ENCODE measurements at places on chromosomes 6 and 20.

GRCh38 chr6:53924821-53925422 is 130.1 kb downstream of the LRRC1 start:
- H3K4me3 ChIP-seq: no peak overlapping the region
- H3K27me3 ChIP-seq: no peaks in the 10 kb centered on the region
- no peak for DNase-seq
- H3K4me1 ChIP-seq: peaks cover 34% of the 10 kb centered on the region
- H3K36me3 ChIP-seq: peaks cover 4% of the 10 kb centered on the region
- H3K27ac ChIP-seq: no peak overlapping the region

- H3K4me1 ChIP-seq: peaks cover 9% of the 10 kb centered on the region
- H3K36me3 ChIP-seq: no peaks in the 10 kb centered on the region
- H3K27me3 ChIP-seq: no peaks in the 10 kb centered on the region
- H3K4me3 ChIP-seq: no peak overlapping the region
- no peak for DNase-seq
Observed at GRCh38 chr6:42572523-42572922, 8.7 kb downstream of the UBR2 start.

- H3K4me1 ChIP-seq: no peaks in the 10 kb centered on the region
- H3K27me3 ChIP-seq: no peaks in the 10 kb centered on the region
- H3K27ac ChIP-seq: no peak overlapping the region
- H3K36me3 ChIP-seq: peaks cover 5% of the 10 kb centered on the region
- no peak for DNase-seq
Observed at GRCh38 chr6:82217018-82217586, 30.4 kb downstream of the IBTK start.

GRCh38 chr20:3452690-3453089 is 18.1 kb upstream of the ATRN start:
- no peaks in the 10 kb centered on the region for H3K36me3 ChIP-seq
- no peak overlapping the region for H3K27ac ChIP-seq
- peaks cover 17% of the 10 kb centered on the region for H3K27me3 ChIP-seq
- H3K4me3 ChIP-seq: no peak overlapping the region
- H3K4me1 ChIP-seq: no peaks in the 10 kb centered on the region

DNA sequence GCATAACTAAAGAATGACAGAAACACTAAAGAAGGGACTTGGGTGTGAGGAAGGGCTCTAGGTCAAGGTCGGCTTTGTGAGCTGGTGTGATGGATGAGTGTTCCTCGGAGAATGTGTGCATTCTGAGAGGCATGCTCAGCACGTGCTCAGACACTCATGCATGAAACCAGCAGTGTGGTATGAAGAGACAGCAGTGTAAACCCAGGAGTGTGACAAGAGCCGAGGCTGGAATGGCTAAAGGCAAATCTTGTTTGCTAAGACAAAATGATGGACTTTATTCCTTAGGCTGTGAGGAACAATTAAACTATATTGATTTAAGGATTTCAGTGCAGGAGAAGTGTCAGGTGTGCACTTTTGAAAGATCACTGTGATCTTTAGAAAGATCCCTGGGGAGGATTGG is 107.4 kb upstream of the MAP7 start:
- H3K27ac ChIP-seq: no peak overlapping the region
- no peak for DNase-seq
- H3K4me3 ChIP-seq: no peak overlapping the region
- H3K27me3 ChIP-seq: no peaks in the 10 kb centered on the region

DNA sequence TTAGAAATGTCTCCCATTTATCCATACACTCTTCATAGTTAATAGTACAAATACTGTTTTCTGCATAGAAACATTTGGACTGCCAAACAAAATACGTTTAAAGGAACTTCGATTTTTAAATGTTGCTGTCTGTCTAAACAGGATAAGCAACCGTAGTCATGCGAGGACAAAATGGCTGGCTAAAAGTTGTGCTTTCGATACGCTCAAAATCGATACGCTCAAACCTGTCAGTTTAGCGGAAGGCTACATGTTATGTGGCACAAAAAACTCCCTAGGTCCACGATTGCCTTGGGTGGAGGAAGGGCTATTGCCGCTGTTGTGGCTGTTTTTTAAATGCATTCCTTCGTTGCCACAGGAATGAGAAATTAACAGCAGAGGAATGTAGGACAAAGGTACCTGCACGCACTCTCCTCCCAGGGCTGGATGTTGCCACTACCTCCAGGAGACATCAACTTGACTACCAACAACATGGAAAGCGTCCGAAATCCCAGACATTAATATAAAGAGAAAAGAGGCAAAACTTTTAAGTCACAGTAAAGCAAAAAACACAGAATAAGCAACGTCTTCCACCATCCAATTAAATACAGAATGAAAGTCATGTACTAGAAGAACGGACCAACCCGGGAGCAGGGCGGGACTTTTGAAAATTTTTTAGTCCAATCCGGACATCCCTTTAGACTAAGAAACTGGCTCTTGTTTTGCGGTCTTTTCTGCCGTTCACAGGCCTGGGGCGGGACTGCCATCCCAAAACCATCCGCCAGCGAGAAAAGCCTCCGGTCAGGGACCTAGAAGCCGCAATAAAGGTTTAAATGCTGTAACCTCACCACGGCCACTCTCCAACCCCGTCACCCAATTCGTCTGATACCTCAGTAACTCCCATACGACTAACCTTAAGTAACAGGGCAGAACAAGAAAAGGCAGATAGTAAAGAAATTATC is 32.2 kb upstream of the HFE start:
- H3K27ac ChIP-seq: peak overlapping the region; percentile 98
- H3K27me3 ChIP-seq: no peaks in the 10 kb centered on the region
- DNase-seq: peak; percentile 94
- peak overlapping the region; percentile 65 for H3K4me3 ChIP-seq
- no peaks in the 10 kb centered on the region for H3K36me3 ChIP-seq

- no peak for DNase-seq
- H3K27me3 ChIP-seq: peaks cover 7% of the 10 kb centered on the region
- no peaks in the 10 kb centered on the region for H3K4me1 ChIP-seq
- H3K4me3 ChIP-seq: no peak overlapping the region
Observed at GRCh38 chr20:13286607-13287006, 65.5 kb downstream of the ISM1 start.

GRCh38 chr6:150567380-150567779 is 32.3 kb upstream of the PLEKHG1 start:
- no peaks in the 10 kb centered on the region for H3K4me1 ChIP-seq
- H3K4me3 ChIP-seq: no peak overlapping the region
- H3K27ac ChIP-seq: no peak overlapping the region
- H3K27me3 ChIP-seq: peaks cover 8% of the 10 kb centered on the region

- peaks cover 12% of the 10 kb centered on the region for H3K4me1 ChIP-seq
- DNase-seq: no peak
- no peaks in the 10 kb centered on the region for H3K27me3 ChIP-seq
Observed at GRCh38 chr20:49814057-49814694, 1.5 kb downstream of the SLC9A8 start.

DNA sequence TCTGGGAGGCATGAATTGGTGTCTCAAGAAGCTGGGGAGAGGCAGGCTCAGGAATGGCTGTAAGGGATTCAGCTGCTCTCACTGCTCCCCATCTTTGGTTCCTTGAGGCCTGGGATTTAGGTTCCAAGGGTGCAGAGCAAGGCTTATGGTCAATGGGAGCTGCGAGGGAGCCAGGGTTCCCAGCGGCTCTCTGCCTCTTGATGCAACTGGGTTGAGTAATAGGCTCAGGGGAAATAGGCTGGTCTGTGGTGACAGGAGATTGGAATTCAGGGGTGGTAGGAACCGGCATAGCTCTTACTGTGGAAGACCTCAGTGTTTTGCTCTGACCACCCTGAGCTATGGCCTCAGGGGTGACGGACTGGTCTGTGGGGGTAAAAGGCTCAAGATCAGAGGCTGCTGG is 13.0 kb upstream of the NRM start:
- H3K36me3 ChIP-seq: peaks cover 7% of the 10 kb centered on the region
- DNase-seq: no peak
- no peaks in the 10 kb centered on the region for H3K27me3 ChIP-seq
- H3K4me1 ChIP-seq: no peaks in the 10 kb centered on the region

GRCh38 chr6:82619573-82619972 is 256.0 kb downstream of the TPBG start:
- H3K4me3 ChIP-seq: no peak overlapping the region
- no peaks in the 10 kb centered on the region for H3K36me3 ChIP-seq
- DNase-seq: no peak
- H3K27me3 ChIP-seq: no peaks in the 10 kb centered on the region

GRCh38 chr20:19741924-19742323 is 16.1 kb upstream of the RIN2 start:
- H3K27ac ChIP-seq: no peak overlapping the region
- peaks cover 6% of the 10 kb centered on the region for H3K27me3 ChIP-seq
- H3K4me1 ChIP-seq: no peaks in the 10 kb centered on the region

- no peaks in the 10 kb centered on the region for H3K4me1 ChIP-seq
- H3K36me3 ChIP-seq: no peaks in the 10 kb centered on the region
- DNase-seq: no peak
- H3K4me3 ChIP-seq: no peak overlapping the region
- peaks cover 2% of the 10 kb centered on the region for H3K27me3 ChIP-seq
Observed at GRCh38 chr6:131755597-131755996, 44.8 kb upstream of the CTAGE9 start.

GRCh38 chr6:20929283-20929682 is 395.0 kb downstream of the CDKAL1 start:
- H3K4me3 ChIP-seq: no peak overlapping the region
- H3K27ac ChIP-seq: no peak overlapping the region
- no peaks in the 10 kb centered on the region for H3K27me3 ChIP-seq
- H3K36me3 ChIP-seq: no peaks in the 10 kb centered on the region
- H3K4me1 ChIP-seq: no peaks in the 10 kb centered on the region
- no peak for DNase-seq

DNA sequence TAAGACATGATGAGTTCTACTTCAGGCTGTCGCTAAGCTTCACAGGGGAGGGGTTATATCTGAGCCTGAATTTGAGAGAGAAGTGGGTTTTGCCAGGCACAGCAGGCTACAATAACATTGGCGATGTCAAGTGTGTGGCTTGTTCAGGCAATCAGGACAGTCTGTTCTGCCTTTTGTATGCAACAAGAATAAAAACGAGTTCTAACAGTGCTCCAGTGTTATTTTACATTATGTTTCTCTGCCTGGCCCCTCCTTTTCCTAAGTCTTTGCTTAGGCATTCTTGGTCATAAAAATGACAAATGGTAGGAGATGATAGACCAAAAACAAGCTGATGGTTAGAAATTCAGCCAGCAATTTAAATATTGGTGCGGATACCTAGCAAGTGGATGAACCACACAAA is 26.8 kb downstream of the PAQR8 start:
- H3K4me1 ChIP-seq: peaks cover 20% of the 10 kb centered on the region
- no peak for DNase-seq
- H3K36me3 ChIP-seq: no peaks in the 10 kb centered on the region
- H3K27ac ChIP-seq: no peak overlapping the region
- H3K4me3 ChIP-seq: no peak overlapping the region

- H3K4me3 ChIP-seq: no peak overlapping the region
- H3K27ac ChIP-seq: no peak overlapping the region
- peaks cover 22% of the 10 kb centered on the region for H3K4me1 ChIP-seq
- H3K36me3 ChIP-seq: no peaks in the 10 kb centered on the region
- DNase-seq: no peak
Observed at GRCh38 chr6:168002804-168003203, 5.3 kb downstream of the KIF25 start.

- no peaks in the 10 kb centered on the region for H3K4me1 ChIP-seq
- H3K27ac ChIP-seq: no peak overlapping the region
- no peaks in the 10 kb centered on the region for H3K36me3 ChIP-seq
- H3K27me3 ChIP-seq: no peaks in the 10 kb centered on the region
Observed at GRCh38 chr6:86010915-86011786, 368.5 kb upstream of the SYNCRIP start.

All from endothelial cell of umbilical vein (primary cell).